ENCODE measurements at places on chromosomes 2 and 18. TPM values are rescaled to one million over a fixed set of nuclear protein-coding genes. Genes with fewer than 3 reads are reported as not detected.

The MEIS1 gene
- 41.7 TPM for total RNA-seq

The RBM44 gene
- 0.38 TPM for total RNA-seq

- no peak for DNase-seq
These were observed 57.0 kb downstream of the DNMT3A start for GRCh38 chr2:25284756-25285155.

DNA sequence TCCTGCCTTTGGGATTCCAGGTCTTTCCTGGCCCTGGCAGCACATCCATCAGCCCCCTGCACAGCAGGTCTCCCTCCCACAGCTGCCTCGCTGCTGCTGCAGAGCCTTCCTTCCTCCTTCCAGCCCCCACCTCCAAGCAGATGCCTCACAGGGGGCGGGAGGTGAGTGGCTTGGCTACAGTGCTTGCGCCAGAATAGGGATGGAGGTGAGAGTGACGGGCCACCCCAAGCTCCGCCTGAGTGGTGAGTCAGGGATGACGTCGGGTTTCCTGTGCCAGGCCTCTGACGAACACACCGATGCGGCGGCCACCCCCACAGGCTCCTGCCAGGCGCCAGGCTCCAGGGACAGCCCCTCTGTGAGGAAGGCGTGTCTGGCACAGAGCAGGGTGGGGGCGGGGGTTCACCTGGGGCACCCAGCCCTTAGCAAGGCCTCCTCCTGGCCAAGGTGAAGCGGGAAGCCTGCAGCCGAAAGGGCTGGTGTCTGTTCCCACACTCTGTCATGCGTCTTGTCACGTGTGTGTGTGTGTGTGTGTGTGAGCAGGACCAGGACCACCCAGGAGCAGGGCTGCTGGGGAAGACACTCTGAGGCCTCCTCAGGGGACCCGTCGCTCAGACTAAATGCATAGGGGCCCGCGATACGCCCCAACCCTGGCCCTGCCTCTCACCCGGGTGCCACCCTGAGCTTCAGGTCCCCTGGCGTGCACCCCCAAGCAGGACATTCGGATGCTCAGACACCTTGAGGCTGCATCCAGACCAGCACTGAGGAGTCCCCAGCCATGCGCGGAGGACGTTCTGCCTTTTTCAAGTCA lies 3.4 kb upstream of the DUSP2 start:
- DNase-seq, result peak; percentile 71

- DNase-seq, result no peak
These were observed 576.3 kb upstream of the CNTNAP5 start for GRCh38 chr2:123448801-123449200.

DNA sequence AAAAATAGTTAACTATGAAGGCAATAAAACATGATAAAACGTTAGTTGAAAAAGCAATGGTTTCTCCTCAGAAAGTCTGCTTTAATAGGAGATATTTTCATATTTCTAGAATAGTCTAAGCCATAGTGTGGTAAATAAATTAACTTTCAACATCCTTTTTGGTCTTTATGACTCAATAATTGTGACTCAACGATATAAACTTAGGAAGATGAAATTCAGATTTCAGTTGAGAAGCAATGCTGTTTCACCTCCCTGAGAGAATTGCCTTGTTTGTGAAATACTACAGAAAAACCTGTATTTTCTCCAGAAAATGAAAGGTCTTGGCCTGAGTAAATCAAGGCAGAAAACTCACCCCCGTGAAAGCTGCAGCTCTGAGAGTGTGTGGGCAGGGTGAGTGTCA lies 166.9 kb downstream of the ETAA1 start:
- DNase-seq, result no peak

The LYPD1 gene
- not detected for total RNA-seq

The KLHL14 gene
- not detected for total RNA-seq

- DNase-seq, result peak; percentile 51
These were observed 3.4 kb downstream of the ZEB2 start for GRCh38 chr2:144516411-144516980.

DNA sequence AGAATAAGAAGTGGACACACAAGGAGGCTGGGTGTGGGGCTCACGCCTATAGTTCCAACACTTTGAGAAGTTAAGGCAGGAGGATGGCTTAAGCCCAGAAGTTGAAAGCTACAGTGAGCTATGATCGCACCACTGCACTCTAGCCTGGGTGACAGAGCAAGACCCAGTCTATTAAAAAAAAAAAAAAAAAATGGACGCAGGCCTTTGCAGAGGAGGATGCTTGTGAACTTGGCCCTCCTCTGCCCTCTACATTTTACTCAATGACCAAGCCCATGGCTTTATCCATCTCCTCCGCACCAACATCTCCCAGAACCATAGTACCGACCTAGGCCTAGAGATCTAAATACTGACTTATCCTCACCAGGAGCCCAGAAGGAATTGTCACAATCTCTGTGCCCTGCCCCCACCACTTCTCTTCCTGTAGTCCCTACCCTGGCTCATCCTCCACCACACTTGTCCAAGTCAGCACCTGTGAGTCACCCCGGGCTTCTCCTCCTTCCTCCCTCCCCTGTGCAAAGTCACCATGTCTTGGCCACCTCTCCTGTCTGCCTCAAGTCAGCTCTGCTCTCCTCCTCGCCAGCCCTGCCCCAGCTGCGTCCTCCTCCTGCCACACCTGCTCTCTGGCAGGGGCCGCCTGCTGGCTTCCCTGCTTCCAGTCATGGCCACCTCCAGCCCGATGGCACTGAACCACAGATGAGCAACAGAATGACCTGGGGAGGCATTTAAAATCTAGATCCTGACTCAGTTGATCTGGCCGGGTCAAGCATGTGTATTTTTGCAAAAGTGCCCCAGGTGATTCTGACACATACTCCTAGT lies 35.8 kb upstream of the ASPRV1 start:
- DNase-seq, result peak; percentile 52

- DNase-seq, result no peak
These were observed 781.1 kb upstream of the FSHR start for GRCh38 chr2:49935449-49935848.
